Activated CD4-positive, alpha-beta T cell treated with anti-CD3 and anti-CD28 coated beads, Interleukin-2, amount 10 ng/mL, durations not matched to agents 7 days and 5 days (primary cell): ENCODE measurements at places on chromosomes 4 and X. TPM values are rescaled to one million over a fixed set of nuclear protein-coding genes. Genes with fewer than 3 reads are reported as not detected.

- H3K4me1 ChIP-seq, result peaks cover 19% of the 10 kb centered on the region
- peaks cover 17% of the 10 kb centered on the region for H3K36me3 ChIP-seq
- peak; percentile 61 for DNase-seq
- H3K27me3 ChIP-seq, result peaks cover 40% of the 10 kb centered on the region
Measured at GRCh38 chr4:80202741-80203553, 5.6 kb downstream of the PRDM8 start.

The PASD1 gene
- total RNA-seq, result not detected

DNA sequence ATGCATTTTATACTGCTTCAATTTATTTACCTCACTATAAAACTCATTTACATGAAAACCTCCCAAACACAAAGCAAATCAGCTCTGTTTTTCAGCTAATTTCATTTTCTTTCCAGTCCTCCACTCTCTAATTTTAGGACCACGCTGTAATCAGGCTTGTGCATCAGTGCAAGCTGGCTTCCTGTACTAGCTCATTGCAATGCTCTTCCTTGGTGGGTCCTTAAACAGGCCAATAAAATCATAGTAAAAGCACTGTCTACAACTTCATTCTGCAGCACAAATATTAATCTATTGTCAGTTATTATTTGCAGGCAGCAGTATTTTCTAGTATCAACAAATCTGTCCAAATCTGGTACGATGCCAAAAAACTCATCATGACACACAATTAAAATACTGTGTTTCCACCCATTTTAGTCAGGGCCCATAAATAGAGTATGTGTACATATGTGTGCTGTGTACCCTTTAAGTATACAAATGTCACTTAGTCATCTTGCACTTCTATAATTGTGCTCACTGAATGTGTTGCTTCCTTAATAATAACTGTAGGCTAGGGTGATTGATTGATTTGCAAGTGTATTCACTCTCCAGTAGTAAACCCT lies 178.2 kb upstream of the HCCS start:
- no peak for DNase-seq
- no peaks in the 10 kb centered on the region for H3K27me3 ChIP-seq
- no peaks in the 10 kb centered on the region for H3K4me1 ChIP-seq

The ARR3 gene
- total RNA-seq, result not detected

GRCh38 chr4:30460818-30461217 lies 259.4 kb upstream of the PCDH7 start:
- no peak for DNase-seq
- no peaks in the 10 kb centered on the region for H3K36me3 ChIP-seq
- no peak overlapping the region for H3K4me3 ChIP-seq

GRCh38 chr4:122712782-122713181 lies 19.7 kb upstream of the BBS12 start:
- no peak overlapping the region for H3K27ac ChIP-seq
- no peak for DNase-seq
- H3K4me1 ChIP-seq, result peaks cover 64% of the 10 kb centered on the region
- no peaks in the 10 kb centered on the region for H3K27me3 ChIP-seq
- no peak overlapping the region for H3K4me3 ChIP-seq

The FGF5 gene
- total RNA-seq, result not detected

DNA sequence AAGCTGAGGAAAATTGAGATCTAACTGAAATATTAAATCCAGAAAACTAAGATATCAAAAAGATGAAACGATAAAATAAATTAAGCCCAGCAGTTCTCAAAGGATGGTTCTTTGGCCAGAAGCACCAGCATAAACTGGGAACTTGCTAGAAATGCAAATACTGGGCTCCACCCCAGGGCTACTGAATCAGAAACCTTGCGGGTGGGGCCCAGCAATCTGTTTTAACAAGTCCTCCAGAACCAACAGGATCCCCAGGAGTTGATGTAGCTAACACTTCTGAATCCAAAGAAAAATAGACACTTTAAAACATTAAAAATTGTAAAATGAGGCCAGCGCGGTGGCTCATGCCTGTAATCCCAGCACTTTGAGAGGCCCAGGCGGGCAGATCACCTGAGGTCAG lies 14.1 kb upstream of the TMEM154 start:
- no peak overlapping the region for H3K4me3 ChIP-seq
- no peak overlapping the region for H3K27ac ChIP-seq
- DNase-seq, result no peak
- H3K4me1 ChIP-seq, result peaks cover 19% of the 10 kb centered on the region
- peaks cover 13% of the 10 kb centered on the region for H3K27me3 ChIP-seq

The INTU gene
- total RNA-seq, result 0.21 TPM

The SPANXN3 gene
- total RNA-seq, result not detected

- H3K36me3 ChIP-seq, result no peaks in the 10 kb centered on the region
- H3K27me3 ChIP-seq, result no peaks in the 10 kb centered on the region
- H3K4me3 ChIP-seq, result no peak overlapping the region
- H3K27ac ChIP-seq, result no peak overlapping the region
- H3K4me1 ChIP-seq, result no peaks in the 10 kb centered on the region
- DNase-seq, result no peak
Measured at GRCh38 chr4:8090744-8091301, 67.8 kb downstream of the ABLIM2 start.

The IL2RG gene
- 523 TPM for total RNA-seq

DNA sequence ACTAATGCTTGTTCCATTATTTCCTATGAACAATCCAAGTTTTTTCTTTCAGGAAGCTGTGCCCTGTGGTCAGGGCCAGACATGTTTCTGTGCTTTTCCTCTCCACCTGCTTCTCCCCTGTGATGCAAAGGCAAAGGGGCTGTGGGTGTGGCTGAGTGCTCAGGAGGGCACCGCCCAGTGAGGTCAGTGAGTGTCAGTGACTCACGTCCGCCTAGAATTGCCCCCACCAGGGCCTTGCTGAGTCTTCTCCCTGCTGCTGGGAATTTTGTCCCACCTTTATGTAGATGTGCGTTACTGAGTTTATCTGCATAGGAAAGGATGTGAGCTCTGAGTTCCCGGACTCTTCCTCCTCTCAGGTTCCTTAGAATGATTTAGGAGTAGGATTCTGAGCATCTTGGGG lies 283.2 kb downstream of the DCHS2 start:
- no peaks in the 10 kb centered on the region for H3K36me3 ChIP-seq
- peak overlapping the region; percentile 9 for H3K27ac ChIP-seq
- no peak for DNase-seq
- H3K27me3 ChIP-seq, result peaks cover 5% of the 10 kb centered on the region

- no peaks in the 10 kb centered on the region for H3K27me3 ChIP-seq
- no peak overlapping the region for H3K4me3 ChIP-seq
- no peak for DNase-seq
- H3K27ac ChIP-seq, result no peak overlapping the region
- H3K36me3 ChIP-seq, result no peaks in the 10 kb centered on the region
Measured at GRCh38 chrX:18899796-18900380, 84.0 kb downstream of the PHKA2 start.
